T-helper 2 cell treated with Interferon-gamma antibody and Interleukin-4, amounts not matched to agents 5 μg/mL and 100 μg/mL, for 36 hours (primary cell): ENCODE measurements at places on chromosomes 12 and 14.

DNA sequence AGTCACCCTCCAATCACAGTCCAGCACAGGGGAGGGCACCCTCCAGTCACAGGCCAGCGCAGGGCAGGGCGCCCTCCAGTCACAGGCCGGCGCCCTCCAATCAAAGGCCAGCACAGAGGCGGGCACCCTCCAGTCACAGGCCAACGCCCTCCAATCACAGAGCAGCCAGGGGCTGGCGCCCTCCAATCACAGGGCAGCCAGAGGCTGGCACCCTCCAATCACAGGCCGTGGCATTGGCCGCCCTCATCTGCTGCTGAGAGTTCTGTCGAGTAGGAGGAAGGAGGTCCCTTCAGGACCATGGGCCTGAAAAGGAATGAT, 26.6 kb downstream of the DDX51 start:
- no peaks in the 10 kb centered on the region for H3K4me1 ChIP-seq
- no peak overlapping the region for H3K4me3 ChIP-seq
- no peak overlapping the region for H3K27ac ChIP-seq
- H3K36me3 ChIP-seq = peaks cover 14% of the 10 kb centered on the region
- DNase-seq = no peak
- no peaks in the 10 kb centered on the region for H3K27me3 ChIP-seq

DNA sequence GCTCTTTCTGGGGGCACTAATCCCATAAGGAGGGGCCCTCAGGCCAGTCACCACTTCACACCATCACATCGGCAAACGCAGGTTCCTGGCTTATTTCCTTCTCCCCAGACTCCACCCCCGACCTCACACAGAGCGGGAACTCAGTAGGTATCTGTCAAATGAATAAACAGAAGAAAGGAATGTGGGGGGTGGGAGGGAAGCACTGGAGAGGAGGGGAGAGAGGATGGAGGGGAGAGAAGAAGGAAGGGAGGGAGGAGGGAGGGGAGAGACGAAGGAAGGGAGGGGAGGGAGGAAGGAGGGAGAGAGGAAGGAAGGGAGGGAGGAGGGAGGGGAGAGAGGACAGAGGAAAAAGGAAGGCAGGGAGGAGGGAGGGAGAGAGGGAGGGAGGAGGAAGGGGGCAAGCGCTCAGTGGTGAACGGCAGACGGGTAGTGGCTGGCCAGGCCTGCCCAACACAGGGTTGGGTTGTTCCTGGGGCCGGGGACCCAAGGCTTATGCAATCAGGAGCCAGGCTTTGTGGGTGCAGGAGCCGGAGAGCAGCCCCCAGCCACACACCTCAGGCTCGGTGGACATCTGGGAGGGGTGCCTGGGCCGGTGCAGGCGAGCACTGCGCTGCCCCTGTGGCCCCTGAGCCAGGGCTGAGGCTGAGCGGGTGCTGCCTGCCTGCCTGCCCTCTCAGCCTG, 52.6 kb upstream of the FBRSL1 start:
- no peaks in the 10 kb centered on the region for H3K36me3 ChIP-seq
- peak overlapping the region; percentile 46 for H3K4me3 ChIP-seq
- no peaks in the 10 kb centered on the region for H3K27me3 ChIP-seq

DNA sequence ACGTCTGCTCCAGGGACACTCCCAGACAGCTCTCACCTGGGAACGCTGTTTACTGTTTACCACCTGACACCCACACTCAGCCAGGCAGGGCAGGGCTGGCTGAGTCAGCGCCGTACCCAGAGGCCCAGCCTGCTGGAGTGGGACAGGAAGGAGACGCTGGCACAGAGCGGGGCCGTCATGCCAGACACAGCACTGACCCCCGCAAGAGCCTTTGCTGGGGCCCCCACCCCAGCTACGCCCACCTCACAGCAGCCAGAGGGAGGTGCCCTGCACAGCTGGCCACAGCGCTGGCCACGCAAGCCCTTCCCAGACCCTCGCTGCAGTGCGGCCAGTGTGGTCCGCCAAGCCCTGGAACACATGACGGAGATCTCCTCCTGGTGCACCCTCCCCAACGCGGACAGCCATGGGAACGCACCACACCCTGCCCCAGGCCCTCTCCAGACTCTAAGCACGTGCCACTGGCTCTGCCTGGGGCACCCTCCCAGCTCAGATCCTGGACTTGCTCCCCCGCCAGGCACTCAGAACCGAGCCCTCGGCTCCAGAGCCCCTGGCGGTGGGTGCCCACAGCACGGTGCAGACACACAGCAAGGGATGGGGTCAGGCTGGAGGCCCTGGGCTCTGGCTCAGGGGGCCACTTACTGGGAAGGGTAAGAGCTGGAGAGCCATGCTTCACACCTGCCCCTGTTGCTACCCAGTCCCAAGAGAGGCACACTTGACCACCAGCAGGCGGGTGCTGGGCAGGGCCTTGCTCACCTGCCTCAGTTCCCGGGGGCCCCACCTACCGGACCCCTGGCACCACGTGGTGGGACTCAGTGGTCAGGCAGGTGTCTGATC, 5.7 kb downstream of the AHNAK2 start:
- H3K27me3 ChIP-seq = peaks cover 15% of the 10 kb centered on the region
- H3K4me3 ChIP-seq = no peak overlapping the region
- H3K4me1 ChIP-seq = peaks cover 3% of the 10 kb centered on the region
- H3K36me3 ChIP-seq = no peaks in the 10 kb centered on the region
- no peak for DNase-seq

DNA sequence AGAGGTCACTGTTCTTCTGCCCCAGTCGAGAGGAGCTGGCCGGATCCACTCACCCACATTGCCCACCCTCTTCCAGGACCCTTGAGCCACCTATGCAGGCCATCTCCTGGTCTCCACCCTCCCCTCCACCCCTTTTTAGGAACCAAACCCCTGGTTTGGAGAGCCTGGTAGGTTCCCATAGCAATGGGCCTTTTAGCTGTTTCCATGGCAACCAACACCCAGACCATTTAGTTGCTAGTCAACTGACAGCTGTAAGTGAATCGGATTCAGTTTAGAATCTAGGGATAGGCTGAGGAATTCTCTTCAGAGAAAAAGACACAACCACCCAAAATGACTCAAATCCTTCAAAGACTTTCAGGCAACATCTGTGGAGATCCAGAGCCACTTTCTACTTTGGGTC, 16.5 kb downstream of the NPC2 start:
- H3K4me1 ChIP-seq = no peaks in the 10 kb centered on the region
- no peak for DNase-seq
- H3K27me3 ChIP-seq = no peaks in the 10 kb centered on the region
- no peak overlapping the region for H3K4me3 ChIP-seq
- H3K36me3 ChIP-seq = no peaks in the 10 kb centered on the region

GRCh38 chr12:4168036-4168435, 105.5 kb upstream of the CCND2 start:
- H3K36me3 ChIP-seq = no peaks in the 10 kb centered on the region
- no peak overlapping the region for H3K4me3 ChIP-seq
- no peak overlapping the region for H3K27ac ChIP-seq
- peaks cover 49% of the 10 kb centered on the region for H3K4me1 ChIP-seq

DNA sequence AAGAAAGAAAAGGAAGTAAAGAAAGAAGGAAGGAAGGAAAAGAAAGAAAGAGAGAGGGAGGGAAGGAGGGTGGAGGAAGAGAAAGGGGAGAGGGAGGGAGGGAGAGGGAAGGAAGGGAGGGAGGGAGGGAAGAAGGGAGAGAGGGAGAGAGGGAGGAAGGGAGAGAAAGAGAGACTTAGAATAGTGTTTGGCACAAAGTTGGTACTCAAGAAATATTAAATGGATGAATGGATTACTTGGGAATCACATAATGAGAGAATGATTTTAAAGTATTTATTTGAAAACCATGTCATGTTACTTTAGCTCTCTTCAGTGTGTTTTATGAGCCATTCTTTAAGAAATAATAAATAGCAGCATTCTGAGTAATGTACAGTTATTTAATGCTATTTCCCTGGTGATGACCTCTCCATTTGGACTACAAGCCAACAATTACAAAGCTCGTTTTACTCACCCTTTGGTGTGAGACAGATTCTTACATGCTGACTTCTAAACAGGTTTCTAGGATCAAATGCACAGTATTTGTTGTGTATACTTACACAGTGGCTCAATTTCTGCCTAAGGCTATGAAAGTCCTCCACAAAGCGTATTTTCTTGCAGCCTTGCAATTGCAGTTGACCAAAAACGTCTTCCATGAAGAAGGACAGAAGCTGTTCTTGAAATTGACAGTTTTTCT, 861 bp downstream of the IL26 start:
- no peak overlapping the region for H3K27ac ChIP-seq
- no peaks in the 10 kb centered on the region for H3K36me3 ChIP-seq
- H3K4me1 ChIP-seq = peaks cover 9% of the 10 kb centered on the region
- DNase-seq = no peak
- peaks cover 46% of the 10 kb centered on the region for H3K27me3 ChIP-seq

GRCh38 chr12:12564911-12565310, 2.2 kb upstream of the DUSP16 start:
- H3K4me1 ChIP-seq = peaks cover 16% of the 10 kb centered on the region
- H3K27me3 ChIP-seq = no peaks in the 10 kb centered on the region
- H3K4me3 ChIP-seq = no peak overlapping the region
- no peak for DNase-seq
- no peaks in the 10 kb centered on the region for H3K36me3 ChIP-seq

GRCh38 chr14:95686935-95687334, 709 bp downstream of the TCL1B start:
- no peaks in the 10 kb centered on the region for H3K4me1 ChIP-seq
- H3K4me3 ChIP-seq = no peak overlapping the region
- no peak overlapping the region for H3K27ac ChIP-seq
- no peaks in the 10 kb centered on the region for H3K36me3 ChIP-seq

- no peaks in the 10 kb centered on the region for H3K27me3 ChIP-seq
- H3K27ac ChIP-seq = no peak overlapping the region
- H3K4me3 ChIP-seq = no peak overlapping the region
- DNase-seq = no peak
- no peaks in the 10 kb centered on the region for H3K4me1 ChIP-seq
Observed at GRCh38 chr12:59833408-59833807, 237.6 kb downstream of the SLC16A7 start.

- H3K27me3 ChIP-seq = no peaks in the 10 kb centered on the region
- H3K4me1 ChIP-seq = peaks cover 2% of the 10 kb centered on the region
- no peak for DNase-seq
- H3K36me3 ChIP-seq = no peaks in the 10 kb centered on the region
Observed at GRCh38 chr12:43214166-43214565, 337.8 kb downstream of the ADAMTS20 start.

GRCh38 chr12:130053651-130054069, 108.6 kb upstream of the FZD10 start:
- DNase-seq = no peak
- peaks cover 3% of the 10 kb centered on the region for H3K27me3 ChIP-seq
- H3K4me3 ChIP-seq = no peak overlapping the region
- no peak overlapping the region for H3K27ac ChIP-seq

- no peak overlapping the region for H3K27ac ChIP-seq
- H3K36me3 ChIP-seq = no peaks in the 10 kb centered on the region
- peaks cover 2% of the 10 kb centered on the region for H3K27me3 ChIP-seq
Observed at GRCh38 chr12:108768591-108769500, 37.5 kb upstream of the CORO1C start.

GRCh38 chr12:127230843-127231260, 1036.1 kb upstream of the TMEM132C start:
- no peaks in the 10 kb centered on the region for H3K4me1 ChIP-seq
- no peaks in the 10 kb centered on the region for H3K27me3 ChIP-seq
- no peaks in the 10 kb centered on the region for H3K36me3 ChIP-seq
- H3K27ac ChIP-seq = no peak overlapping the region
- peak; percentile 13 for DNase-seq

DNA sequence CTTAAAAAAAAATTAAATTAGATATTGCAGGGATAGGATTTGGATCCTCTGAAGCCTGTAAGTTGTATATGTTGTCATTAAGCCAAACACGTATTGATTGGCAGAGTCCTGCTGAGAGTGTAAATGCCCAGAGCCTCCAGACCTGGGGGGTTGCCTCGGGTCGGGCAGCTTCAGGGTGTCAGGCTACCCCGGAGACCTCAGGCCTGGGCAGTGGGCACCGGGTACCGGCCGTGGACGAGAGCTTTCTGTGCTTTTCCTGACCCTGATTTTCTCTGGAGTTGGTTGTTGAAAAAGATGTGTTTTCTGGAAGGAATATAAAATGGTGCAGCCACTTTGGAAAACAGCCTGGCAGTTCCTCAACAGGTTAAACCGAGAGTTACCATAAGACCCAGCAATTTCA, 96.1 kb downstream of the DNAH10 start:
- H3K27me3 ChIP-seq = peaks cover 4% of the 10 kb centered on the region
- H3K27ac ChIP-seq = no peak overlapping the region
- no peaks in the 10 kb centered on the region for H3K4me1 ChIP-seq
- DNase-seq = no peak
- no peaks in the 10 kb centered on the region for H3K36me3 ChIP-seq

DNA sequence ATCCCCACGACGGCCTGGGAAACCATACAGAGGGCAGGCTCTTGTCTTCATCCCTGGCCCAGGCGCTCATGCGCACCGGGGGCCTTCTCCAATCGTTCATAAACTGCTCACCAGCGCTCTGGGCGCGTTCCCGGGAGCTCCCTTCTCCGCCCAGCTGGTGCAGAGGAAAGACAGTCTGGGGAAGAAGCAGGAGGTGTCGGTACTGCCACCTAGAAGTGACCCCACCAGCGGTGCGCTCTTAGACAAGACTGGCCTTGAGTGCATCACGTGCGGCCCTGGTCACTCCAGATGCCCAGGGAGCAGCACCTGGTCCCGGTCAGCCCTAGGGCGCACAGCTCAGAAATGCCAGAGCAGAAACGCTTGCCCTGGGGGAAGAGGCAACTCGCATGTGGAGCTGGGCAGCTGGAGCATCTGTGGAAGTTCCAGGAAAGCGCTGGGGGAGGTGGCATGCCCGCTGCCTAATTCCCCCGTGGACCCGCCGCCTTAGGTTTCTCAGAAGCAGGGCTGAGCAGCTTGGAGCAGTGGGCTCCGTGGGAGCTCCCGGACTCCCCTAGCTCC, 2.5 kb downstream of the GSC start:
- peaks cover 86% of the 10 kb centered on the region for H3K27me3 ChIP-seq
- H3K4me1 ChIP-seq = peaks cover 8% of the 10 kb centered on the region
- no peak overlapping the region for H3K4me3 ChIP-seq
- no peak for DNase-seq
- peaks cover 4% of the 10 kb centered on the region for H3K36me3 ChIP-seq

GRCh38 chr14:89507521-89507920, 90.5 kb upstream of the FOXN3 start:
- peaks cover 26% of the 10 kb centered on the region for H3K36me3 ChIP-seq
- peaks cover 57% of the 10 kb centered on the region for H3K4me1 ChIP-seq
- DNase-seq = peak; percentile 27
- H3K27me3 ChIP-seq = no peaks in the 10 kb centered on the region
- H3K27ac ChIP-seq = peak overlapping the region; percentile 22
